GM23338 (cell line): ENCODE measurements at places on chromosomes 4 and X. TPM values are rescaled to one million over a fixed set of nuclear protein-coding genes. Genes with fewer than 3 reads are reported as not detected.

- peak; percentile 40 for DNase-seq
- H3K27ac ChIP-seq = peak overlapping the region; percentile 13; the same call in 1 of the 2 replicates
- no peaks in the 10 kb centered on the region for H3K36me3 ChIP-seq
- H3K27me3 ChIP-seq = no peaks in the 10 kb centered on the region
- H3K4me1 ChIP-seq = peaks cover 13% of the 10 kb centered on the region
Measured at GRCh38 chrX:10017872-10018271, 50.7 kb downstream of the CLDN34 start.

CLIC2 gene
- 0.56 and 0.85 TPM in 2 replicates for total RNA-seq

- no peak for DNase-seq
- H3K36me3 ChIP-seq = no peaks in the 10 kb centered on the region
- H3K4me3 ChIP-seq = no peak overlapping the region
- H3K4me1 ChIP-seq = no peaks in the 10 kb centered on the region
- no peaks in the 10 kb centered on the region for H3K27me3 ChIP-seq
Measured at GRCh38 chr4:163600727-163601126, 106.2 kb downstream of the TMA16 start.

- peak; percentile 51 for DNase-seq
- no peaks in the 10 kb centered on the region for H3K27me3 ChIP-seq
- no peaks in the 10 kb centered on the region for H3K36me3 ChIP-seq
- no peaks in the 10 kb centered on the region for H3K4me1 ChIP-seq
Measured at GRCh38 chrX:20913760-20914159, 460.5 kb upstream of the CNKSR2 start.

PRSS12 gene
- 7.5 and 12.9 TPM in 2 replicates for total RNA-seq

- H3K4me1 ChIP-seq = peaks cover 14% of the 10 kb centered on the region; the same call in 1 of the 2 replicates
- H3K36me3 ChIP-seq = no peaks in the 10 kb centered on the region
Measured at GRCh38 chr4:13262816-13263215, 221.3 kb downstream of the RAB28 start.

SLC49A3 gene
- 2.6 and 3.7 TPM in 2 replicates for total RNA-seq

DNA sequence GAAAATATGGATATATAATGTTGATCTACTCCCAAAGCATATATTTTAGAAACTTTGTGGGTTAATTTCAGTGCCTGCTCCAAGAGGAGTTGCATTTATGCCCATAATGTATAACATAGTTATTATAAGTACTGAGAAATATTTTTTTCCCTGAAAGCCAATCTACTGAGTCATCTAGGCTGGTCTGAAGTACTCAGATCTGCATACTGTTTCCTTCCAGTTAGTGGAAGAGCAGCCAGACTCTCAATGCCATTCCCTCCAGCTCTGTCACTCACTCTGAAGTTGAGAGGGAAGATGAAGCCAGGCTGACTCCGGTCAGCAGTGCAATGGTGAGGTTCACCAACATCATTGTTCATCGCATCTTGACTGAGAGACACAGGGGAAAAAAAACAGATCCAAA lies 505.1 kb downstream of the PPARGC1A start:
- no peak for DNase-seq
- H3K27ac ChIP-seq = no peak overlapping the region
- H3K36me3 ChIP-seq = no peaks in the 10 kb centered on the region
- no peaks in the 10 kb centered on the region for H3K27me3 ChIP-seq

DNA sequence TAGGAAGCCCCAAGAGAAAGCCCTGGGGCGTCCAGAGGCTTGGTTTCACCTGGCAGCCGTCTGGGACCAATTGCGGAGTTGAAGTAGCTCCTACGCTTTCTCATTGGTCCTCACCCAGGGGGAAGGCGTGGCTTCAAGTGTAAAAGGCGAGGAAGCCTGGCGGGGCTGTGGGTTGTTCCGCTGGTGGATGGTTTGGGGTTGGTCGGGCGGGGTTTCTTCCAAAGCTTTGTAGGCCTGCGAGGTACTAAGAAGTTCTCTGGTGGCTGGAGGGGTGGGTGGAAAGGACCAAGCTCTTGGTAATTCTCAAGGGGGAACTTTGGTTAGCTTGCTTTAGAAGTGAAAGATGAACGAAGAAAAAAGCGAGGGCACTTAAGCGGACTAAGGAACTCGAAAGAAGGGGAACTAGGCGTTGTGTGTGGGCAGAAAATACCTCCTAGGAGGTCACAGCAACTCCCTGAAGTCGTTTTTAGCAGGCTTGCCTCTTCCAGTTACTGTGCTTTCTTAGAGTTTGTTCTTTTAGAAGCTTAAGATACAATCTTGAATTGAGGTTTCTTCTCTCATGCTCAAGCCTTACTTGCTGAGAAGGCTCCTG lies 36.6 kb downstream of the CCNG2 start:
- peak; percentile 95 for DNase-seq
- H3K27ac ChIP-seq = no peak overlapping the region
- H3K4me1 ChIP-seq = no peaks in the 10 kb centered on the region
- no peaks in the 10 kb centered on the region for H3K36me3 ChIP-seq

CXorf65 gene
- not detected in 2 replicates for total RNA-seq

- H3K4me3 ChIP-seq = no peak overlapping the region
- DNase-seq = no peak
- H3K4me1 ChIP-seq = no peaks in the 10 kb centered on the region
Measured at GRCh38 chr4:150816491-150816890, 198.6 kb downstream of the LRBA start.

DNA sequence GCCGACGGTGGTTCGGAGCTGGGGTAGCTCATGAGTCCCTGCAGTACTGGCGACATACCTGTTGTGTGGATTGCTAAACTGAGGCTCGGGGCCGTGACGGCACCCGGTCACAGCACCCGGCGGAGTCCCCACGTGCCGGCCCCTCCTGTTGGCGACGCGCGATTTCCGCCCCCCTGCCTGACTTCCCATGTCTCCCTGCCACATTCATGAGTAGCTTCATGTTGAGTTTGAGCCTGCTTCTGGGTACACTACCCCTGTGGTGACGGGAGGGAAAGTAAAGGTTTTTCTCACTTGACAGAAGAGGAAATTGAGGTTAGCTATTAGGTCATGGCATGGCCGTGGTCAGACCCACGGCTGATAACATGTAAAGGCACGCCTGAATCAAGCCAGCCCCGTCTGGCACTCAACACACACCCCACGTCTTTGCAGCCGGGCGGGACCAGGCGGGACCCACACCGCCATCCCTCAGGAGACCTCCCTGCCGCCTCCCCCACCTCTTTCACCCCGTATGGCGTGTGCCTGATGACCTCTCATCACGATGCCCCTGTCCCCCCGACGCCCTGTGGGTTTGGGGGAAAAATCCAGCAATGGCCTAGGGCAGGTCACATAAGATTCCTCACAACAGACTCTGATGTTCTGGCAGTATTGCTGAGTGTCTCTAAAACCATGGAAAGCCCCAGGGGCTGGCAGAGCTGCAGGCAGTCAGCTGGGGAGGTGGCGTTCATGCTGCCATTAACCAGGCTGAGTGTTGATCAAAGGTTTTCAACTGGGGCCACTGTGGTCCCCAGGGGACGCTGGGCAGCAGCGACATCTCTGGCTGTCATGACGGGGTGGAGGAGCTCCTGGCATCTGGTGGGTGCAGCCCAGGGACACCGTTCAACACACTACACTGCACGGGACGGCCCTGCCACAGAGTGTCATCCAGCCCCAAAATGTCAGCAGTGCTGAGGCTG lies 29.2 kb downstream of the P2RY8 start:
- H3K27ac ChIP-seq = no peak overlapping the region
- no peak overlapping the region for H3K4me3 ChIP-seq
- no peaks in the 10 kb centered on the region for H3K27me3 ChIP-seq
- H3K4me1 ChIP-seq = no peaks in the 10 kb centered on the region
- DNase-seq = no peak

- H3K36me3 ChIP-seq = no peaks in the 10 kb centered on the region
- peaks cover 16% of the 10 kb centered on the region for H3K4me1 ChIP-seq
- H3K27me3 ChIP-seq = no peaks in the 10 kb centered on the region
- DNase-seq = peak; percentile 69
- H3K27ac ChIP-seq = no peak overlapping the region
Measured at GRCh38 chr4:138910914-138911336, 104.7 kb upstream of the NOCT start.

DNA sequence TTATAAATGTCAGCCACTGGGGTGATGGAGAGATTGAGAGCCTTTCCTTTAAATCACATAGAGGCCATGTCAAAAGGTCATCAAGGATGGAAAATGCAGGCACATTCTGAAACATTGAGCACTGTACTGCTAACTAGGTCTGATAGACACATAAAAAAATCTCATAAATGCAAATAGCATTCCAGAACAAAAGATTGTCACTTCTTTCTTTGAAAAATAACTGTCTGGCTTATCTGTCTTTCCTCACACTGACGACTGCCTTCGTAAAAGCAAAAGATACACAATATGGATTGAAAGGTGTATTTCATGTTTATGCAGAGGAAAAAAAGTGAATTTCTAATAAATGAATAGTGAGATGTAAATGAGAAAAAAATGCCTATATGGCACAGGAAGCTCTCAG lies 59.9 kb downstream of the PABPC4L start:
- peaks cover 10% of the 10 kb centered on the region; the same call in 1 of the 2 replicates for H3K4me1 ChIP-seq
- H3K4me3 ChIP-seq = no peak overlapping the region
- no peak overlapping the region for H3K27ac ChIP-seq
- H3K27me3 ChIP-seq = no peaks in the 10 kb centered on the region
- H3K36me3 ChIP-seq = no peaks in the 10 kb centered on the region

HERC3 gene
- total RNA-seq = 2.4 and 2.6 TPM in 2 replicates

POU3F4 gene
- 0.62 and 1.1 TPM in 2 replicates for total RNA-seq

WWC2 gene
- 64.7 and 74.2 TPM in 2 replicates for total RNA-seq

- H3K27me3 ChIP-seq = no peaks in the 10 kb centered on the region
- H3K36me3 ChIP-seq = no peaks in the 10 kb centered on the region
- no peak overlapping the region for H3K27ac ChIP-seq
- no peak for DNase-seq
- H3K4me3 ChIP-seq = no peak overlapping the region
- peaks cover 56% of the 10 kb centered on the region for H3K4me1 ChIP-seq
Measured at GRCh38 chrX:110310896-110311295, 7.0 kb downstream of the AMMECR1 start.

ARHGAP36 gene
- total RNA-seq = 0.21 TPM in 1 of 2 replicates, not detected in the other

GRCh38 chrX:42694260-42694815 lies 83.6 kb downstream of the PPP1R2C start:
- no peaks in the 10 kb centered on the region for H3K27me3 ChIP-seq
- H3K36me3 ChIP-seq = no peaks in the 10 kb centered on the region
- no peaks in the 10 kb centered on the region for H3K4me1 ChIP-seq
- H3K27ac ChIP-seq = no peak overlapping the region

UGT2A3 gene
- total RNA-seq = not detected in 2 replicates

GRCh38 chr4:111797455-111798163 lies 347.6 kb upstream of the FAM241A start:
- DNase-seq = no peak
- no peak overlapping the region for H3K4me3 ChIP-seq
- no peak overlapping the region for H3K27ac ChIP-seq
- H3K27me3 ChIP-seq = no peaks in the 10 kb centered on the region

DNA sequence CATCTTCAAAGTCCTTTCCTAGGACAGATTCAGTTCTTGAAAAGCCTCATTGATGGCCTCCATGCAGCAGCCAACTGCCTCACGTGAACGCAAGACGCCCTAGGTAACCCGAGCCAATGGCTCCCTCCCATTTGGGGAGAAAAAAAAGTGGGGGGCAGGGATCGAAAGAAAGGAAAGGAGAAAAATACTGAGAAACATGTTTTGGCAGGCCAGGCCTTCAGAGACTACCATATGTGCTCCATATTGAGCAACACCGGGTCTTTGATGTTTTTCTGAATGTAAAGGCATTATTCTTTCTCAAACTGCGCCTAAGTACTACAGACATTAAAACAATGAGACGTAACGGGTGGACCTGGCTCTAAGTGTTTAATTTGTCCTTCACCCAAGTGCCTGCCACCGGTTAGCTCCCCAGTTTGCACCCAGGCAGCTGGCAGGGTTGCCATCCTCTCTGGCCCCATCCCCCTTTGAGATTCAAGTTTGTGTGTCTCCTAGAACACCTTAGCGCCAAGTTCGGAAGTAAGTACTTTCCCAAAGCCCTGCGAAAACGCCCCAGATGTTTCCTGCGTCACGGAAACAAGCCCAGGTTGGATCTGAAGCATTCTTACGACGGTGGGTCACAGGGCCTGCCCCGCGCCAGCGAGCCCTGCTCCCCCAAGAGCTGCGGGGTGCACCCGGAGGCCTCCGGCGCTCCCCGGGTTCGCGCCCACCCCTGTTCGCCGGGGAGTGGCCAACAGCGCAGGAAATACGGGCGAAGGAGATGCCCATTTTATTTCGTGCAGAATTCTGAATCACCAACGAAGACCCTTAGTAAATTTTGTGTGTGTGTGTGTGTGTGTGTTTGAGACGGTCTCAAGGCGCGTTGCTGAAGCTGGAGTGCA lies 30.1 kb downstream of the HAND2 start:
- H3K27ac ChIP-seq = no peak overlapping the region
- H3K36me3 ChIP-seq = no peaks in the 10 kb centered on the region
- peaks cover 30% of the 10 kb centered on the region for H3K4me1 ChIP-seq
- peaks cover 98% of the 10 kb centered on the region for H3K27me3 ChIP-seq
- peak; percentile 91 for DNase-seq
- peak overlapping the region; percentile 80 for H3K4me3 ChIP-seq

DNA sequence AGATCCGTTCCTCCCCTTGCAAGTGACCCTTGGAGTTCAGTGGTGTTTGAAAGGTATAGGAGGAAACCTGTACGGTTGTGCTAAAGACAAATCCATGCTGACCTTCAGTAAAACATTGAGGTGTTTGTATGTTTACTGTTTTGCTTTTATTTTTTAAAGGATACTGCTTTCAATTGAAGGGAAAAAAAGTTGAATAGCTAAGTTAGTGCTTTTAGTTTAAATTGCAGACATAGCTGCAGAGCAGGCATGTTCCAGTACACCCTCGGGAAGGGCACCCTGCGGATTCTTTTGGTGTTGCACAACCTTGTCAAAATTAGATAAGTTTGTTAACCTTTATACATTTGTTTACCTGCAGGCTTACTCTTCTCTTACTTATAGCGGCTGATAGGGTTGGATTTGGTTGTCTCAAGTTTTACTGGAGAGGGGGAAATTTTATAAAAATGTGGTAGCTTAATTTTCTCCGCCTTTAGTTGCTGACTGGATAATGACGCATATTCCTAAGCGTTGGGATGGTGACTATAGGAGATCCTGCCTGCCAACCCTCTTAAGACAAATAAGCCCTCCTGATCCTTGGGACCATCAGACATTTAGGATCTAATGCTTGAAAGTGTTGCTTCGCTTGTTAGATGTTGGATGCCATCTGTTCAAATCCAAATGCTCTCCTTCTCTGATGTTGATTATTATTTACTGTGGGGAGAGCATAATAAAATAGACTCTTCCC lies 2.0 kb downstream of the RAPGEF2 start:
- peaks cover 15% of the 10 kb centered on the region for H3K27me3 ChIP-seq
- peak overlapping the region; percentile 66 for H3K4me3 ChIP-seq
- DNase-seq = peak; percentile 44

- no peak for DNase-seq
- H3K27ac ChIP-seq = no peak overlapping the region
- no peaks in the 10 kb centered on the region for H3K27me3 ChIP-seq
- no peak overlapping the region for H3K4me3 ChIP-seq
Measured at GRCh38 chr4:2289311-2289954, 27.5 kb upstream of the MXD4 start.
